NCI-H510A (cell line): ENCODE measurements at places on chromosomes 12 and 14.

- DNase-seq = no peak
Observed at GRCh38 chr14:21206753-21207684, 51.2 kb upstream of the OR5AU1 start.

- peak; percentile 55 for DNase-seq
Observed at GRCh38 chr14:69980457-69981425, 101.5 kb downstream of the SMOC1 start.

GRCh38 chr14:72332046-72332445, 399.8 kb downstream of the RGS6 start:
- no peak for DNase-seq

DNA sequence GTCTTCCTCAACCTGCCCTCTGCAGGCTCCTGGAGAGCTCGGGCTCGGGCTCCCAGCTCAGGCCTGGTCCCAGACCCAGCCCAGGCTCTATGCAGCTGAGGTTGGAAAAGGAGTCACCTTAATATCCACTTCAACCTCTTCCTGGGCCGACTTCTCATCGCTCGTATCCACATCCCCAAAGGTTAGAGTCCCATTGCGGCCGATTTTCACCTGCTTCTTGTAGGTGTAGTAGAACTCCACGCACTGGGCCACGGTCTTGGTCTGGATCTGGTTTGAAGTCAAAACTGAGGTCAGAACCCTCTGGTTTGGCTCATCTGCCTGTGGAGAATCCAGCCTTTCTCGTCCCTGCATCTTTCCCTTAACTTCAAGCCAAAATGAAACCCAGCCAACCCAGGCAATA, 8.4 kb upstream of the PNMA1 start:
- no peak for DNase-seq

- no peak for DNase-seq
Observed at GRCh38 chr14:96243785-96244184, 12.2 kb upstream of the BDKRB1 start.

DNA sequence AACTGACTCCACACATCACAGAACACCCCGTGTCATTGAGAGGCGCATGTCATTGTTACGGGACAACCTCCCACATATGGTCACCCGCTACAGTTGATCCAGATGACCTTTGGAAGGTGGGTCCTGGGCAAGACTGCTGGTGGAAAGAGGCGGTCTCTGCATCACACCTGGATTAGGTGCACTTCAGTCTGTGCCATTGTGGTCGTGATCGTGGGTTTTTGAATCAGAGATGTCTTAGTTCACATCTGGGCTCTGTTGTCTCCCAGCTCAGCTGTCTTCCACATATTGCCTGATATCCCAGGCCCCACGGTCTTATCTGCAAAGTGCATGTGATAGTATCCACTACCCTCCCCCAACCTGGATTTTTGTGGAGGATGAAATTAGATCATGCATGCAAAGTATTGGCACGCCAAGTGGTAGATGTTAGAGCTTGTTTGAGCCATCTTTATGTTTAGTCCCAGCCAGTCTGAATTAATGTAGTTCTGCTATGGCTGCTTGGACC, 208.7 kb upstream of the FOXN3 start:
- no peak for DNase-seq

DNA sequence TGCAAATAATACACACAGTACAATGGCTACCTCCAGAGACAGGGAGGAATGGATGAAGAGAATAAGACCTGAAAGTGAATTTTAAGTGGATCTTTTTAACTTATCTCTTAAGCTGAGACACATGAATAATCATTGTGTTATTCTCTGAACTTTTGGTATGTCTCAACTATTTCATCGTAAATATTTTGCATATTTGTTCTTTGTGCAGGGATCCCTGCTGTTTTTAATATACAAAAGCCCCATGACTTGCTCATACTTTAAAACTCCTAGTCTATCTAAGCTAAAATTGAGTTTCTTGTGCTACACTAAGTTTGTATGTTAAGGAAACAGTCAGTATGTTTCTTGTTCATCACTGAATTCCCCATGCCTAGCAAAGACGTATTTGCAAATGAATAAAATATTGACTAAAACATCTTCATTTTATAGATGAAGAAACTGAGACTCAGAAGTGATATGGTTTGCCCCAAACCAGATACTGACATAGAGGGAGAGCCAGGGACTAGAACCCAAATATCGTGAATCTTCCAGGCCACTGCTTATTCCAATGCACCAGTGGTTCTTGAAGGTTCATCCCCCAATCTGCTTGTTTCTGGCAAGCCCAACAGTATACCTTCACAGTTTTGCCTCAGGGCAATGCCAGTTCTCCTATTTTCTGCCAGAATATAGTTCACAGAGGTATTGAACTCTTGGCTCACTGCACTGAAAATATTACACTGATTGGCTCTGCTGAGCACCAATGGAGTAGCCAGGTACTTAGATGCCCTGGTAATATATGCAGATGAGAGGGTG, 356.9 kb downstream of the MED13L start:
- DNase-seq = no peak

DNA sequence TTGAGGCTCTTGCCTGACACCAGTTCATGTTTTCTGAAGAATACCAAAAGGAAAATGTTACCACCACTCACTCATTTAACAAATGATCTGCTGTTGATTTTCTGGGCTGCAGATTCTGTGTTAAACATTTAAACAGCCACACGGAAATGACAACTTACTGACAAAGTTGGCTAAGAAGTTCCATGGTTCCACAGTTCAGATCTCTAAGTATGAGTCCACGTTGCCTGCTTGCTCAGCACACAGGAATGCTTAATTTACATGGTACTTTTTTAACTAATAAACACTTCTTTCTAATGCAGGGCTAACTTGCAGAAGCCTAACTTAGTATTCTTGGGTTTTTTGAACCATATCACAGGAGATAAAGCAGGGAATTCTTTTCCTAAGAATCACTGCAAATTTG, 34.7 kb downstream of the PTGER2 start:
- no peak for DNase-seq

DNA sequence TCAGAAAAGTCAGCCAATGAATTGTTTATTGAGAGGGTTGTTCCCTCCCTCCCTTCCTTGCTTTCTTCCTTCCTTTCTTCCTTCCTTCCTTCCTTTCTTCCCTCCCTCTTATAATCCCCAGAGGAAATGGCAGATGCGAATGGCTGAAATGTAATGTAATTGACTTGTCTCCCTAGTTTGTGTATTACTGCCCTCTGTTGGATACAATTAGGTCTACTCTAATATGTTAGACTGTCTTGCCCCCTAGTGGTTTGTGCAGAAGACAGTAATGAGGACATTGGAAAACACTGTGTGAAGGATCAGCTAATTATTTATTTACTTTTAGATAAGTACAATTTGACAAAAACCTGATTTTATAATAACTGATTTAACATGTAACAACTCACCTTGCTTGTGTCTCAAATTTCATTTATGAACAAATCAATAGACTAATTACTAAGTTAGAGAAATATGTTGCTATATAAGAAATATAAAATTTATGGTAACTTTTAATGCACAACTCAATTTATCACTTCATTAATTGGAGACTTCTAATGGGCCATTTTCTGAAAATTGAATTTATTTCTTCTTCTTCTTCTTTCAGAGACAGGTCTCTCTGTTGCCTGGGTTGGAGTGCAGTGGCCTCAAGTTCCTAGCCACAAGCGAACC, 229.8 kb upstream of the LRIG3 start:
- peak; percentile 68 for DNase-seq
